ENCODE measurements at places on chromosomes 12 and 14. TPM values are rescaled to one million over a fixed set of nuclear protein-coding genes. Genes with fewer than 3 reads are reported as not detected.

DNA sequence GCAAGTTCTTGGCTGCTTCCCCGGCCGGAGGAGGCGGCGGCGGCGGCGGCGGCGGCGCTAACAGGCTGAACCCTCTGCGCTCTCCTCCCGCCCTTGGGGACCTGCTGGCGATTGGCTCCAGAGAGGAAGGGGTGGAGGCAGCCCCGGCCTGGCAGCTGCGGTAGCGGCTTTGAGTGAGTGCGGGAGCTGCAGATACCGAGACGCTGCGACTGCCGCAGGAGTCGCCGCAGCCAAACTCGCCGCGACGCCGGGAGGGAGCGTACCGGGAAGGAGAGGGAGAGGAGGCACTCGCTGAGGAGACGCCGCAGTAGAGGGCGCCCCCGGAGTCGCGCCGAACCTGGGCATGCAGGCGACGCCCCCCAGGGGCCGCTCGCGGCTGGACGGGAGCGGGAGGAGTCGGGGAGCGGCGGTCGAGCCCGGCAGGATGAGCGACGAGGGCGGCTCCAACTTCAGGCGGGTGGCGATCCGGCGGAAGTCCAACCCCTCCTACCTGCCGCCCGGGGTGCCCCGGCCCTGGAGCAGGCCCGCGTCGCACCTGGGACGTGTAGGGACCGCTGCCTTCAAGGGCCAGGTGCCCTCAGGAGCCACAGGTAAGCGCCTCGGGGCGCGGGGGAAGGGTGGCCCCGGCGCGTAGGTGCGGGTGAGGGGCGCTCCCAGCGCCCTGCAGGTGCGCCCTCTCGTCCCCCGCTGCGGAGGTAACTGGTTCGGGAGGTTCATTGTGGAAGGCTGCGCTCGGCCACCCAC is at the start of gene FGD4:
Gene FGD4, plus strand, starts transcription at position 189 of the 744 bp plus-strand sequence.
- H3K4me1 ChIP-seq: peaks cover 9% of the 10 kb centered on the region
- H3K27ac ChIP-seq: no peak within 1 kb of the TSS
- peak; percentile 50 for DNase-seq
- no peaks in the 10 kb centered on the region for H3K36me3 ChIP-seq

GRCh38 chr12:591167-592023 is 71.8 kb downstream of the NINJ2 start:
- H3K27me3 ChIP-seq: no peaks in the 10 kb centered on the region
- no peaks in the 10 kb centered on the region for H3K36me3 ChIP-seq
- peaks cover 11% of the 10 kb centered on the region for H3K4me1 ChIP-seq

DNA sequence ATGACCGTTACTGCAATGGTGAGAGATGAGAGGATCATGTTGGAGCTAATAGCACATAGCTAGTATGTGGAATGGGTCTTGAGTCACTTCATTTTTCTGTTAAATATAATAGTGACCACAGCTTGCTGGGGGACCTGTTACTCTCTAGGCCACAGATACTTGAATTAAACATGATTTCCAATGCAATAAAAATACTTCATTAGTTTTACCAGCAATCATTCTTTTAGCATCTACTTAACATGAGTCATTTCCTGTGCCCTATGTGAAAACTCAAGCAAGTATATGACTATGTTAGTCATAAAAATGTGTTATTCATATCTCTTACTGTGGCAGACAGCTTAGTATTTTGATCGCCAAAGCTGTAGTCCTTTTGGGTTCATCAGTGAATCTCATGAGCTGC is 798.8 kb downstream of the SLC16A7 start:
- H3K4me3 ChIP-seq: no peak overlapping the region
- no peak overlapping the region for H3K27ac ChIP-seq
- no peaks in the 10 kb centered on the region for H3K4me1 ChIP-seq
- H3K36me3 ChIP-seq: no peaks in the 10 kb centered on the region
- no peak for DNase-seq
- H3K27me3 ChIP-seq: no peaks in the 10 kb centered on the region

DNA sequence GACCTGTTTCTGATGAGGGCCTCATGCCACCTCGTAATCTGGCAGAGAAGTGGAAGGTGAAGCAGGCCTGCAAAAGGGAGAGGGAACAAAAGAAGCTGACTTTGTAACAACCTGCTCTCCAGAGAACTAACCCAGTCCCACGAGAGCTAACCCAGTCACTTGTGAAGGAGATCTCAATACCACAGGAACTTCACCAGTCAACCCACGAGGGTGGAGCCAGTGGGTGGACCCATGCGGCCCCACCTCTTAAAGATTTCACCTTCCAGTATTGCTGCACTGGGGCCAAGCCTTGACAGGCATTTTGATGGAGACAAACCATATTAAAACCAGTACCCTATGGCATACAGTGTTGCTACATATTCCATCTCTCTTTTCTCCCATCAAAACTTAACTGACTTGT is 55.1 kb downstream of the SERPINA10 start:
- no peak for DNase-seq
- no peaks in the 10 kb centered on the region for H3K4me1 ChIP-seq
- no peaks in the 10 kb centered on the region for H3K36me3 ChIP-seq
- no peaks in the 10 kb centered on the region for H3K27me3 ChIP-seq
- no peak overlapping the region for H3K4me3 ChIP-seq

- H3K27ac ChIP-seq: no peak overlapping the region
- H3K36me3 ChIP-seq: peaks cover 9% of the 10 kb centered on the region
- H3K27me3 ChIP-seq: no peaks in the 10 kb centered on the region
- H3K4me1 ChIP-seq: no peaks in the 10 kb centered on the region
- no peak overlapping the region for H3K4me3 ChIP-seq
- DNase-seq: no peak
Observed at GRCh38 chr14:35221462-35221861, 70.7 kb upstream of the PSMA6 start.

DNA sequence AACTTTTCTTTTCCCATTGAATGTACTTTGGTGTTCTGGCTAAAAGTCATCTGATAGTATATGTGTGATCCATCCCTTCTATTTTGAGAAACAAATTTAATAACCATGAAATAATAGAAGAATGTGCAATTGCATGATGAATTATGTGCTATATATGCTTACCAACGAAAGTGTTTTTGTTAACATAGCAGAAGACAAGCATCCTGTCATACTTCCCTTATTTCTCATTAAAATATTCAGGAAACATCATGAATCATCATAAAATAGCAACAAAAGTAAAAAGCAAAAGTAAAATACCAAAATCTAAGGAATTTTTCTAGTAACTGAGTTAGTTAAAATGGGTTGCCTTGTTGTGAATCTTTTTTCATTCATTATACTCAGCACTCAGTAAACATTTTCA is 409.0 kb upstream of the PDE3A start:
- H3K4me1 ChIP-seq: no peaks in the 10 kb centered on the region
- H3K27me3 ChIP-seq: no peaks in the 10 kb centered on the region
- no peaks in the 10 kb centered on the region for H3K36me3 ChIP-seq
- no peak overlapping the region for H3K4me3 ChIP-seq

GRCh38 chr14:52706286-52706685 is 714 bp upstream of the PSMC6 start:
- H3K4me1 ChIP-seq: peaks cover 12% of the 10 kb centered on the region
- H3K4me3 ChIP-seq: peak overlapping the region; percentile 78
- H3K27ac ChIP-seq: peak overlapping the region; percentile 95
- H3K36me3 ChIP-seq: peaks cover 28% of the 10 kb centered on the region

- H3K27me3 ChIP-seq: no peaks in the 10 kb centered on the region
- no peak for DNase-seq
- no peaks in the 10 kb centered on the region for H3K4me1 ChIP-seq
- no peak overlapping the region for H3K27ac ChIP-seq
- H3K36me3 ChIP-seq: no peaks in the 10 kb centered on the region
- H3K4me3 ChIP-seq: no peak overlapping the region
Observed at GRCh38 chr12:18837505-18837904, 99.6 kb downstream of the CAPZA3 start.

DNA sequence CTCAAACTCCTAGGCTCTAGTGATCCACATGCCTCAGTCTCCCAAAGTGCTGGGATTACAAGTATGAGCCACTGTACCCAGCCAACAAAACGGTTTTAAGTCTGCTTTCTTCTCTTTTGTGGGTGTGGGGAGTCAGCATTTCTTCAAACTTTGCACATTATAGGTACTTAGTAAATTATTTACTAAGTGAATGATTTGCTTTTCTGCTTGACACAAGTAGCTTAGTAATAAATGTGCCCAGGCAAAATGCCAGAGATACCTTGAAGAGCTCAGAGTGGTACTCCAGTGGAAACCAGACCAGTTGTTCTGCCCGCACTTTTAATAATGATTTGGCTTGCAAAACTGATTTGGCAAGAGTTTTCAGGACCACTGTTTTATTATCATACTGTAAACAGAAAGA is 15.0 kb downstream of the DEPDC4 start:
- DNase-seq: no peak
- no peak overlapping the region for H3K27ac ChIP-seq
- H3K27me3 ChIP-seq: no peaks in the 10 kb centered on the region
- no peak overlapping the region for H3K4me3 ChIP-seq
- H3K36me3 ChIP-seq: no peaks in the 10 kb centered on the region

- no peaks in the 10 kb centered on the region for H3K4me1 ChIP-seq
- H3K27me3 ChIP-seq: no peaks in the 10 kb centered on the region
- no peak overlapping the region for H3K27ac ChIP-seq
- H3K36me3 ChIP-seq: no peaks in the 10 kb centered on the region
- no peak for DNase-seq
Observed at GRCh38 chr14:38989922-38990546, 113.0 kb downstream of the SEC23A start.

DNA sequence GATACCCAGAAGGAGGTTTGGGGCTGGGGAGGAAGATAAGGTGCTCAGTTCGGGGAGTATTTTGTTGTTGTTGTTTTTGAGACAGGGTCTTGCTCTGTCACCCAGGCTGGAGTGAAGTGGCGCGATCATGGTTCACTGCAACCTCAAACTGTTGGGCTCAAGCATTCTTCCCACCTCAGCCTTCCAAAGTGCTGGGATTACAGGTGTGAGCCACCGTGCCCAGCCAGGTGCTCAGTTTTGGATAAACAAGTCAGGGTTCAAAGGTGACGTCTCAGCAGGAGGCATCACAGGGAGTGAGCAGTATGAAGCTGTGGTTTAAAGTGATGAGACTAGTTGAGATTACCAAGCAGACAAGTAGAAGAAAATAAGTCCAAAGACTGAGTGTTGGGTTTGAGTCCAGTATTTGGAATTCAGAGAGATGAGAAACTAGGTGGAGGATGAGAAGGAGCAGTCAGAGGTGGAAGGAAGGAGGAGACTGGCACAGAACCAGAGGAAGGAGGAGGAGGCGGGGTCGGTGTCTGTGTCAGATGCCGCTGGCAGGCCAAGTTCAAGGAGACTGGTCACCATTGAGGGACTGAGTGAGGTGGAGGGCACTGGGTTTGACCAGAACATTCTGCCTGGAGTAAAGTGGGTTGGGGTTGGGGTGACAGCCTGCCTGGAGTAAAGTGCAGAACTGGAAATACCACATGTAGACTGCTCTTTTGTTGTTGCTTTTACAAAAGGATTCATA is 16.1 kb downstream of the SLC35E3 start:
- H3K27ac ChIP-seq: peak overlapping the region; percentile 2
- H3K4me3 ChIP-seq: no peak overlapping the region
- DNase-seq: no peak
- H3K36me3 ChIP-seq: peaks cover 49% of the 10 kb centered on the region

GRCh38 chr12:5803532-5803931 is 141.5 kb downstream of the ANO2 start:
- H3K4me3 ChIP-seq: no peak overlapping the region
- no peaks in the 10 kb centered on the region for H3K27me3 ChIP-seq
- no peaks in the 10 kb centered on the region for H3K4me1 ChIP-seq
- no peaks in the 10 kb centered on the region for H3K36me3 ChIP-seq

DNA sequence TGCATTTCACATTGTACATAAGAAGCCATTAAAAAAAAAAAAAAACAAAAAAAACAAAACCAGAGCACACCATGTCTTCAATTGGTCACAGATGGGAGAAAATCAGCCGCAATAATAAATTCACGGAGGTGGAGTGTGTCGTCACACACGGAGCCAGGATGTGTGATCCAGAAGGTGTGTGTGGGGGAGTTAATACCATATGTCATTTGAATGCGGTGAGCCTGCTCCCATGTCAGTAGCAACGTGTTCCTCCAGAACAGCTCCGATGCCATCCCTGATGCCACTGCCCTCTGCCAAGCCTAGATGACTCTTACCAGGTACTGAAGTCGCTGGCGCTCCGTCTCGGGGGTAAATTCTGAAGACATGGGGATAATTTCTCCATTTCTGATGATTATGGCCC is 197.8 kb downstream of the PPM1H start:
- H3K27ac ChIP-seq: no peak overlapping the region
- no peak overlapping the region for H3K4me3 ChIP-seq
- DNase-seq: no peak

DNA sequence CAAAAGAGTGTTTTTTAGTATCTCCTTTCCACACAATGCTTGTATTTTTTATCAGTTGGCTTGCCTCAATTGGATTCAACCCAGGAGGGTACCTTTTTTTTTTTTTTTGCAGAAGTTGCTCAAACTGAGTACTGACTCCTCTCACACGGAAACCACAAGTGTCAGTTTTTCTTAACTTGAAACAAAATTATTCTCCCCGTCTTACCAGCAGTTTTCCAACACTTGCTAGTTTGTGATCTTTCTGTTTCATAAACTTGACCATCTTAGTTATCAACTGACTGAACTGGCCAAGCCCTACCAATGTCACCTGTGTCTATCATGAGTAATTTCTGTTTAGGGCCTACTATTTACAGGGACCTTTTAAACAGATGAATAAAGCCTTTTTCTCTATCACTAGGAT is 34.1 kb upstream of the ITPR2 start:
- DNase-seq: peak; percentile 83
- H3K36me3 ChIP-seq: no peaks in the 10 kb centered on the region

GRCh38 chr12:25592725-25593495 is 39.8 kb upstream of the LMNTD1 start:
- no peak for DNase-seq
- H3K4me1 ChIP-seq: peaks cover 33% of the 10 kb centered on the region
- H3K27me3 ChIP-seq: no peaks in the 10 kb centered on the region
- H3K4me3 ChIP-seq: no peak overlapping the region
- peak overlapping the region; percentile 45 for H3K27ac ChIP-seq

DNA sequence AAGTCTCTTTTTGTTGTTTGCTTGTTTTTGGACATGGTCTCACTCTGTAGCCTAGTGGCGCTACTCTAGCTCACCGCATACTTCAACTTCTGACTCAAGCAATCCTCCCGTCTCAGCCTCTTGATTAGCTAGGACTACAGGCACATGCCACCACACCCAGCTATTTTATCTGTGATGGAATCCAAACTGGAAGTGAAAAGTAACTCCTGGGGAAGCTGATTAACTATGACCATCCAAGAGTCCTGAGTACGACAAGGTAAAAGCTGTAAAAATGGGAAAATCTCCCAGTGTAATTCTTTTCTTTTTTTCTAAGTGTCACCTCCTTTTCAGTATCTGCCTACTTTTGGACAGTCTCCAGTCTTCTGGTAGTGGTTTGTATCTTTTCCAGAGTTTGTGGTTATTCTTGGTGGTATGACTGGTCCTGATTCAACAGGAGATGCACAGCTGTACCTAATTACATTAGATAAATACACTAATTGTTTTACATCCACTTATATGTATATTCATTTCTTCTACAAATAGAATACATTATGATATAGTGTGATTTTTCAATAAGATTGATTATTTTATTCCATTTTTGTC is 97.8 kb downstream of the SLC6A15 start:
- no peaks in the 10 kb centered on the region for H3K27me3 ChIP-seq
- no peak overlapping the region for H3K27ac ChIP-seq
- no peaks in the 10 kb centered on the region for H3K36me3 ChIP-seq
- no peaks in the 10 kb centered on the region for H3K4me1 ChIP-seq

GRCh38 chr12:77045183-77045582 is 20.2 kb downstream of the E2F7 start:
- peaks cover 48% of the 10 kb centered on the region for H3K36me3 ChIP-seq
- no peak overlapping the region for H3K27ac ChIP-seq
- no peaks in the 10 kb centered on the region for H3K27me3 ChIP-seq
- no peaks in the 10 kb centered on the region for H3K4me1 ChIP-seq

Gene AQP2
- total RNA-seq: 0.05 TPM

Gene TAS2R42
- total RNA-seq: 0.09 TPM

Gene ZNF664
- total RNA-seq: 26.0 TPM

Gene RASSF8
- 6.4 TPM for total RNA-seq

Gene NRIP2
- total RNA-seq: 2.3 TPM

Gene CIDEB
- total RNA-seq: 8.1 TPM

Gene ORAI1
- 6.4 TPM for total RNA-seq
